ENCODE measurements at places on chromosomes 1 and 21.
A peak's percentile ranks its signal among the peaks of the same experiment; 100 is the strongest.

DNA sequence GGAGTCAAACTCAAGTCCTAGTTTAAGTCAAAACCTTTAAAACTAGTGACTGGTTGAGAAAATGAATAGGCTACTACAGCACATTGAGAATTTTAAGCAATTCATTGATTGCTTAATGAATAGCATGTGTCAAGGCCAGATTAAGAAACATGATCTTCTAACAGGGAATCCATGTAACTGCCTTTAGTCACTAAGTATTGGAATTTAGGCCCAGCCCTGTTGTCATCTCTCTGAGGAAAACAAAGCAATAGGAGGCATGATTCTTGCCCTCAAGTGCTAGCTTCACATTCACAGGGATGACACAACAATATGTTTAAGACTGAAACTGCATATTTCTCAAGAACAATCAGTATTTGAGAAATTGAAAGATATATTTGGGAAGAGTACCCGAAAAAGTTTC is 70.0 kb upstream of the PTGS2 start:
- DNase-seq, result no peak

GRCh38 chr1:164561007-164561406 is 2.0 kb downstream of the PBX1 start:
- DNase-seq, result no peak

GRCh38 chr1:182279724-182280503 is 111.7 kb downstream of the GLUL start:
- DNase-seq, result peak; percentile 66

DNA sequence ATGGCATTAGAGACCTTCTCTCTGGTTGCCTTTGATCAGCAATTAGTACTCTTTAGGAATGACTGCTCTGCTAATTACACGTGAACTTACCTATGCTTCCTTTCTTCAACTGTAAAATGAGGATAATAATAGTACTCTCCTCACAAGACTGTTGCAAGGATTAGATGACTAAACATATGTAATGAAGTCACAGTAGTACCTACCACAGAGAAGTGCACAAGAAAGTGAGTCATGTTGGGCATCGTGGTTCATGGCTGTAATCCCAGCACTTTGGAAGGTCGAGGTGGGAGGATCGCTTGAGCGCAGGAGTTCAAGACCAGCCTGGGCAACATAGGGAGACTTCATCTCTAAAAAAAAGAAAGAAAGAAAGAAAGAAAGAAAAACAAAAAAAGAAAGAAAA is 68.1 kb upstream of the AK4 start:
- DNase-seq, result no peak

DNA sequence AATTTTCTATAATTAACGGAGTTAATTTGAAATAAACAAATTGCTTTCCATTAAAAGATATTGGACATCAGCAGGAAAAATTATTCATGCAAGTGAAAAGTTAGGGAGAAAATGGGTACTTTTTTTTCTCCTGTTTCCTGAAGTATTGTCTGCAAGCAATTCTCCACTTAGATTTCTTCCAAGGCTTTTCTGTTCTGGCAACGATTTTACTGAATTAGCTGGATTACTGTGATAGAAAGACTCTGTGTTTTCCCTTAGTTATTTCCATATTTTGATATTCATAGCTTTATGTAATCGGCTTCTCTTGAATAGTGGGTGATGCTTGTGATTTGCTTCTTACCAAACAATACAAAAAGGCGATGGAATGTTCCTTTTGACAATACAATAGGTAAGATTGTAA is 1333.9 kb downstream of the AMY1C start:
- no peak for DNase-seq

DNA sequence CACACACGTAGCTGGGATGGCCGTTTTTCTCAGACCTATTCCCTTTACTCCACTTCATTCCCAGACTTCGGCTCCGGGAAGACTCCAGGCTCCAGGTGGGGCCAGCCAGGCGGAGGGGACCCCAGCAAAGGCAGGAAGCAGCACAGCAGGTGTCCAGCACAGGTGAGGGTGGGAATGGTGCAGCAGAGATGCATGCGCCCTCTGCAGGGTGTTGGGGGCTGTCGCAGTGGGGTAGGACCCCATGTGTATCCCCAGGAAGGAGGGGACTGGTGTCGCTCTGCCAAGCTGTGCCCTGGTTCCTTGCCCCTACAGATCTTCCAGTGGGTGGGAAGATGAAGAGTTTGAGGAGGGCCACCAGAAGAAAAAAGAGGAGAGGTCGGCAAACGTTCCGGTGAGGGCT is 5.3 kb downstream of the TTC24 start:
- no peak for DNase-seq

- DNase-seq, result no peak
Measured at GRCh38 chr1:30721812-30722537, 1.4 kb downstream of the MATN1 start.

GRCh38 chr1:194081444-194081843 is 895.0 kb upstream of the B3GALT2 start:
- no peak for DNase-seq

GRCh38 chr1:151868486-151868885 is 15.0 kb upstream of the THEM5 start:
- DNase-seq, result no peak

DNA sequence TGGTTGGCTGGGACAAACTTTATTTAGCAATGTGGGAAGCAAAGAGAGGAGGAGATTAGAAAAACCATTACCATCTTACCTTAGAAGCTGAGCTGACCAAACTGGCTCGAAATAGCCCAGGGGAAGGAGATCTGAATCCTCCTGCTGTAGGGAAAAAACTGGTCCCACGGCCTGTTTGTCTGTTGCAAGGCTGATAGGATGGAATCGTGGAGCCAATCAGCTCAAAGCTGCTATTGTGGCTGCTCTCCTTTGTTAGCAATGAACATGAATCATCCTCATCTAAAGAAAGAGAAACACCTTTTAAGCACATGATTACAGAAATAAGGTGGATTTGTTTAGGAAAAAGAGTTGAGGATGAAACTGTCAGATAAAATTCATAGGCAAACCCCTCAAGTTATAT is 21.5 kb downstream of the CLSPN start:
- no peak for DNase-seq

DNA sequence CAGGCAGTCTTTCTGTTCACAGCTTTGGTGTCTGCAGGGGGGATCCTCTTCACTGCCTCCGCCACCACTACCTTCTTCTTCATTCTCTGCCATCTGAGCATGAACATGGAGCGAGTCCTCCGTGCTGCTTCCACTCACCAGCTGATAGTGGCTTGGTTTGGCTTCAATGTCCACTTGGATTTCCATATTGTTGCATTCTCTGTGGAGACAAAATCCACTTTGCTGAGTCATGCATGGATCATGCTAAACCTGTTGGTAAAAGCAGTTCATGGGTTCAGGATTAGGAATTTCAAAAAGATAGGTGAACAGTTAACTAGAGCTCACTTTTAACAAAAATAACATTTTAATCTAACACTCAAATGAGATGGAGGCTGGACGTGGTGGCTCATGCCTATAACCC is 27.5 kb downstream of the RNF19B start:
- no peak for DNase-seq

- DNase-seq, result no peak
Measured at GRCh38 chr21:7916329-7917303, 2604.8 kb upstream of the TPTE start.

DNA sequence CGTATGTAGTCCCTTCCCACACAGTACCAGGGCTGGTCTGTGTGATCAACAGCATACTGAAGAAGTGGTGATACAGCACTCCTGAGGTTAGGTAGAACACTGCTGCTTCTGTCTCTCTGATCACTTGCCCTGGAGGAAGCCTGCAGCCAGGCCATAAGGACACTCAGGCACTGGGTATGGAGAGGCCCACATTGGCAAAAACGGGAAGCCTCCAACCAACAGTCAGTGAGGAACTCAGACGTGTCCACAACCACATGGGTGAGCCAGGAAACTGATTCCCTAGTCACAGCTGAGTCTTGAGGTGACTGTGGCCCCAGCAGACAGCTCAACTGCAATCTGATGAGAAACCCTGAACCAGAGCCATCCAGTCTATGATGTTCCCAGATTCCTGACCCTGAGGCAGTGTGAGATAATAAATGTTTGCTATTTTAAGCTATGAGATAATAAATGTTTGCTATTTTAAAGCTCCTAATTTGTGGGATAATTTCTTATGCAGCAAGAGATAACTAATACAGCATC is 62.5 kb downstream of the COQ8A start:
- no peak for DNase-seq

DNA sequence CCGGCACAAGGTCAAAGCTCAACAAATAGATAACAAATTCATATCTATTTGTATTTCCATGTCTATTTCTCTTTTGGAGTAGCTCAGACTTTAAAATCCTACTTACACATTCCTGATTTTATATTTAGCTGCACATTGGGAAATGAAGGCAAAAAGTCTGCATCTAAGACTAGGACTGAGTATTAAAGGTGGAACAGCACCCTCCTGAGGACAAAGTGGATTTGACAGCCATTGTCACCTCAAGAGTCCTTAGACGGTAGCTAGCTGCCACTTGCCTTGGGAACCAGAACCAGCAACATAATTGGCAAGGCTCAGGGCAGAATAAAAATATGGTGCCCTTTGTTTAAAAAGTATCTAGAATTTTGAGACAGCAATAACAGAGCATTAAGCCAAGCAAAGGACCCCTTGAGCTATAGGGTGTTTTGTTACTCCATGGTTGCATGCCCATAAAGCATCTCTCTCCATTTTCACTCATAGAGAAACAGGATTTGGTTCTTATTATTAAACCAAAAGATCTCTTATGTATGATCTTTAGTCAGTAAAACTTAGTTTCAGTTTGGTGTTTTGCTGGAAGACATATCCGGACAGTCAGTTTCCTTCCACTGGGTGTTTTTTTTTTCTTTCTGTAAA is 30.0 kb upstream of the SGIP1 start:
- no peak for DNase-seq

DNA sequence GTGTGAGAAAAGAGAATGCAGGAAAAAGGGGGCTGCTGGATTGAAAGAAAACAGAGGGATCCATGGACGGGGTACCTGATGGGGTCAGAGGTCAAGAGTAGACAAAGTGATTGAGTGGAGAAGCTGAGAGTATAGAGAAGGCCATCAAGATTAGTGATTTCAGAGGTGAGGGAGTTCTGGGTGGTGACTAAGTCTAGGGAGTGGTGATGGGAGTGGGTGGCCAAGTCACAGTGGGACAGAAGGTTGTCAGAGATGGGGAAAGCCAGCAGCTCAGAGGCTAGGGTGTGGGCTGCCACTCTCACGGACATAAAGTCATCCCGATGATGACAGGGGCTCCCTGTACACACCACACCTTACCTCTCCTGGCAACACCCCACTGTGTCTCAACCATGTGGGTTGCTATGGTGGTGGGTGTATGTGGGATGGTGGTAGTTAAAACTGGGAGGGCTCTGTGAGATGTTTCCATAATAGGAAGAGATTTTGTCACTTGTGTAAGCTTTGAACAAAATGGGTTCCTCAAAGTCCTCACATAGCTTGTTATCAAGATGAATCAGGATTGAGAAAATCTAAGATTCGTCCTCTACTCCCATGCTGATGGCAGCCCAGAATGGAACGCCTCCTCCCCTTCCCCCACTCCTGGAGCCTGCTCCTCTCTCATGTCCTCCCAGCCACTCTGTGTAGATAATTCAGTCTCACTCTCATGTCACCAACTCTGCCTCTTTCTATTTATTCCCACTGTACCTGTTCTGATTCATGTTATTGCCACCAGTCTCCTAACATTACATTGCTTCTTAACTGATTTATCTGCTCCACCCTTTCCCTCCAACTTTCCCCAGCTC is 20.3 kb upstream of the CSF1 start:
- no peak for DNase-seq

DNA sequence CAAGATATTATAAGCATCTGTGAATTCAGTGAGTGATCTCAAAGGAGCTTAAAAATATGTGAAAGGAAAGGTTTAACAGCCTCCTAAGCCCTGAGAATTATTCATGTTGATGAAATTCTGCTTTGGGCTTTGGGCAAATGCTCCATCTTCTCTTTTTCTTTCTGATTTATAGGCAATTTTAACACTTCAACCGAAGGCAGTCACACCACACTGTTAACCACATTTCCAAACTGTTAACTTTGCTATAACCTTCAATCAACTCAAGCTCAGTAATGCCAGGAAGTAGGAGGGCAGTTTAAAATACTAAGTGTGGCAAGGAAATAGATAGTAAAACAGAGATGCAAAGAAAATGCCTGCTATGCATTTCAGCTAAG is 54.4 kb upstream of the NEK7 start:
- no peak for DNase-seq

DNA sequence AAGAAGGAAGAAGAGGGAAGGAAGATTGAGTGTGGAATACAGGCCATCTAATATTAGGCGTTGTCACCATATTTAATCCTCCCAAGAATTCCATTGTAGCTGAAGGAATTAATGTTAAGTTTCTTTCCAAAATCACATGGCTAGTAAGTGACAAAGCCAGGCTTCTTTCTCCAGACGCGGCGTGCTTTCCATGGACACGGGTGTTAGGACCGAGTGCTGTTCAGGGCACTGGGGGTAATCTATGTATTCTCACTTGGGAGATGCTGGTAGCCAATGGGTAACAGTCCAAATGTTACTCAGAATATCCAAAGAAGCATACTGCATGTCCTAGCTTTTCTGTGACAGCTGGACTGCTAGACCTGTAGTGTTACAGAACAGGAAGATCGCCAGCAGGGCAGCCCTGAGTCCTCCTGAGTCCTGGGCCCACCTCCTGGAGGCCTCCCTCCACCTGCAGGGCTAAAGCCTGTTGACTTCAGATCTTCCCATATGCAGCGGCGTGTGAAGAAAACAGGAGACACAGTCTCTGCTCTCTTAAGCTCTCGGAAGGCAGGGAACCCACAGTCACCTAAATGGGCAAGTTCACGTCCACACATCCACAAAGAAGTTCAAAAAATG is 5.3 kb downstream of the IGSF9 start:
- DNase-seq, result no peak

DNA sequence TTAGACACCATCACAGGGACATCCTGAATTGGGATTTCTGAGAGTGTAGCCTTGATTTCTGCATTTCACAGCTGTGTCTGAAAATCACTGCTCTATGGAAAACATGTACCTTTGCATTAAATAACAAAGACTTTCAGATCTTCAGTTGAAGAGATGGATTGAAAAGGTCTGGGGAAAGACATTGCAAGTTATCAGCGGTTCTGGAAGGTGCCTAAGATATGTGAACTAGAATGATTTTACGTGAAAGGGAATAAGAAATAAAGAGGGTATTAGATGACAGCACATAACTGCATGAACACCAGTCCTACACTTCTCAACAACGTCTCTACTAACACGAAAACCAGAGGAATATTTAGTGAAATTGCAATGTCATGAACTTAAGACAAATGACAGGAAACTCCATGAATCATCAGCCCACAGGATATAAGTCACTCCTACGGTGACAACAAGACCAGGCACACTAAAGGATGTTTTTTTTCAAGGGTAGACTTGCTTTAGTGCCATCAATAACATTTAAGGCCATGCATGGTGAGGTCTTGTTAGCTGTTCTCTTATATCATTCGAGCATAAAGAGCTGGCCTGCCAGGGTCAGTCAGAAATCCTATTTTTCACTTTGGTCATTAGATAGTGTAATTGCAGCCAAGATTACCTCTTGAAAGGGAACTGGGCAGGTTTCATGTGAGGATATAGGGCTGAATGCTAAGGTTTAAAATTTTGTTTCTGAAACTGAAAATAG is 283.1 kb downstream of the GRIK1 start:
- no peak for DNase-seq

All from tibial nerve (tissue), 4 donors.